ENCODE measurements at places on chromosomes 2 and 18.

DNA sequence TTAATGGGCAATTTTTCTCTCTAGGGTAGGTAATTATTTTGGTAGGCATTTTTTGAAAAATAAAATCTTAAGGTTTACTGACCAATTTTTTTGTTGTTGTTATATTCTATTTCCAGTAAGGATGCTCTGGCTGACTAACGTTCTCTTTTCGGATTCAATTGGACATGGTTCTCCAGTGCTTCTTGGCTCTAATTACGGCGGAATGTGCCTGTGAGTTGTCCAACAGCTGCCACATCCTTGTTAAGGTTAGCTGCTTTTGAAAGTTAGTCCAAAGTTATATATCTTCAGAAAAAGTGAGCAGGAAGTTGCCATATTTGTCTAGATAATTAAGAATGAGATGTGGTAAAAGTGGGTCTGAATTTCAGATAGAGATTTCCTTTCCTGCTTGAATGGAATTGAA is 45.8 kb upstream of the SMIM21 start:
- no peak for DNase-seq

DNA sequence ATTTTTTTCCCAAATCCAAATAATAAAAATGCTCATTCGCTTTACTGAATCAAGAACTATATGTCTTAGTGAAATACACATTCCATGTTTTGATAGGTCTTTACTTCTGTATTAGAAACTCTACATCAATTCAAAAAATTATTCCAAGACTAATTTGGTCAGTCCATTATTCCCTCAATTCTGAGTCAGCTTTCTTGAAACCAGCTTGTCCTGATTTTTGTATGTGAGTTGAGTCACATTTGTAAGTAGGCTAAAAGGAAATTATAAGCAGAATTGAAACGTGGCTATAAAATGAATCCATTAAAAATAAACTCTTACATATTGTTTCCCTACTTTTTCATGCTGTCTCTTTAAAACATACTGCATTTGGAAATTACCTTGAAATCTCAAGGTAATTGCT is 113.0 kb downstream of the DNER start:
- no peak for DNase-seq

DNA sequence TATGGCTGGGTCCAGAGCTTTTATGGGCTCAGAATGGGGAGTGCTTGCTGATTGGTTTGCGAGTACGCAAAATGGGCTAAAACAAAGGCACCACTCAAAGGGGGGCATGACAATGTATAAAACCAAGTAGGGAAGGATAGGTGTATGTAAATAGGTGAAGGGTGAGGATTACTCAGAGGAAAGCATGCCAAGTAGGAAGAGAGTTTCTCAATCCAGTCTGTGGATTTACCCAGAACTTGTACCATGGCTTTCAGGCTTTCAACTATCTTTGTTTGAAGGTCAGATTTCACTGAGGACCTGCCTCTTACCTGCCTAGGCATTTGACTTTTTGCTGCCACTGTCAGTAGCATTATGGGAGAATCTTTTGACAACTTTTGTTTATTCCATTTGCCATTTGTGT is 92.3 kb downstream of the RAB3GAP1 start:
- DNase-seq = no peak

DNA sequence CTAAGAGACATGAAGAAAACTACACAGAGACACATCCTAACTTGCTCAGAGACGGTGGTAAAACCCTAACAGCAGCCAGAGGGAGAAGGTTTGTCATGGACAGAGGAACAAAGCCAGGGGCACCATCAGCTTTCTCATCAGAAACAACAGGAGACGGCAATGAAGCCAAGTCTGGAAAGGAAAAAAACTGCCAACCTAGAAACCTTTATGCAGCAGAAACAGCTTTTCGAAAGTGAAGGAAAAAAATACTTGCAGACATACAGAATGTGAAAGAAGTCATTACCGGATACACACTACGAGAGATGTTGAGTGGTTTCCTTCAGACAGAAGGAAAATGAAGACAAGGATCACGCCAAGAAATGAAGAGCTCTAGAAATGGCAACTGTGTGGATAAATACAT is 55.9 kb downstream of the ANO7 start:
- DNase-seq = no peak

DNA sequence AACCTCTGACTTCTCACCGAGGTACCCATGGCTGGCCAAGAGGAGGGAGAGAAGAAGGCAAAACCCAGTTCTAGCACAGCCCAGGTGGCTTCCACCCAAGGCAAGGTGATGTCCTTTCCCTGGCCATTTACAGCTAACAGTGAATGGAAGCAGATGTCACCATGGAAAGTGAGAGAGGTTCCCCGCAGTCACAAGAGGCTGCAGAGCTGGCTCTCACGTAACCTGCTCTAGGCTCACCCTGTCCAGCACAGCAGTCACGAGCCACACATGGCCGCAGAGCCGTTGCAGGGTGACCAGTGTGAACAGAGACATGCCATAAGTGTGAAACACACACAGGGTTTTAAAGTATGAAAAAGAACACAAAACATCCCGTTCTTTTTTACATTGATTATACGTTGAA is 169.4 kb downstream of the TNS1 start:
- no peak for DNase-seq
